Stimulated activated CD4-positive, alpha-beta T cell treated with anti-CD3 and anti-CD28 coated beads, Interleukin-4, amount 100 ng/mL, for 1 hour (primary cell): ENCODE measurements at places on chromosomes 13 and 19.

DNA sequence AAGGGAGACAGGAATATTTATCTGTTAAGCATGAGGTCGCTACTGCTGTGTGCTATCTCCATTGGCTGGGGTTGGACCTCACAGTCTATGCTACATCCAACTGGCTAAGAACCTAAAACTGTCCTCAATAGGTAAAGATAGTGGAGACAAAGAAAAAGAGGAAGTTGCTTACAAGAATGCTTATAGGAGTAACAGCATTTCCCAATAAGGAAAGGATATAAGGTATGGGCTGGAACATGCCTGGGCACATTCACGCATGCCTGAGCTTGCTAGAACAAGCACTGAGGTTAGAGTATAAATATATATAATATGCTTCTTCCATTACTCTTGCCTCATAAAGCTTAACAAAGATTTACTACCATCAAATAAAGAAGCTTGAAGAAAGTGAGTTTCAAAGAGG is 47.9 kb upstream of the CEACAM21 start:
- no peak for DNase-seq

DNA sequence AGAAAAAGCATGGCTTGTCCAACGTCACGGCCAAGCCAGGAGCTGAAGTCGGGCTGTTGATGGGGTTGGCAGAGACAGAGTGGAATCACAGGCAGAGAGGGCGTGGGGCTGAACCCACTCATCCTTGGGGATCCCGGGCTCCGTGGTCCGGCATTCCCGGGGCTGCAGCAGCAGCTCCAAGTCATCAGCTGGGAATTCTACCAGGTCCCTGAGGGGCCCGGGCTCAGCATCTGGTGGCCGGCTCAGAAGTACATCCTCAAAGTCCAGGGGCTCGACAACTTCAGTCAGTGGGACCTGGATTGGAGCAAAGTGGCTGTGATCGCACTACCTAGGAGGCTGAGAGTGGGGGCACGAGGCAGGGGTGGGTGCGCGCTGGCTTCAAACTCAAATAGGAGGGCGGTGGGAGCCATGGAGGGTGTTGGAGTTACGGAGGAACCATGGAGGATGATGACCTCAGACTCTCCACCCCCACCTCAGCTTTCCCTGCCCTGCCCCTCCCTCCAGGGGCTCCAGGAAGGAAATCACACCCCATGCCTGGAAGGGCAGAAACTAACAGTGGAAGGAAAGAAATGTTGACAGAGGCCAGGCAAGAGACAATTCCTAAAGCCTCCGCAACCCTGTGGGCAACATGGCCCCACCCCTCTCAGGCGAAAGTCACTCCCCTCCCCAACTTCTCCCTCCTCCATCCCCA is 9.5 kb downstream of the DOCK6 start:
- DNase-seq = no peak

GRCh38 chr13:73757481-73758233 is 376.5 kb downstream of the KLF12 start:
- no peak for DNase-seq

DNA sequence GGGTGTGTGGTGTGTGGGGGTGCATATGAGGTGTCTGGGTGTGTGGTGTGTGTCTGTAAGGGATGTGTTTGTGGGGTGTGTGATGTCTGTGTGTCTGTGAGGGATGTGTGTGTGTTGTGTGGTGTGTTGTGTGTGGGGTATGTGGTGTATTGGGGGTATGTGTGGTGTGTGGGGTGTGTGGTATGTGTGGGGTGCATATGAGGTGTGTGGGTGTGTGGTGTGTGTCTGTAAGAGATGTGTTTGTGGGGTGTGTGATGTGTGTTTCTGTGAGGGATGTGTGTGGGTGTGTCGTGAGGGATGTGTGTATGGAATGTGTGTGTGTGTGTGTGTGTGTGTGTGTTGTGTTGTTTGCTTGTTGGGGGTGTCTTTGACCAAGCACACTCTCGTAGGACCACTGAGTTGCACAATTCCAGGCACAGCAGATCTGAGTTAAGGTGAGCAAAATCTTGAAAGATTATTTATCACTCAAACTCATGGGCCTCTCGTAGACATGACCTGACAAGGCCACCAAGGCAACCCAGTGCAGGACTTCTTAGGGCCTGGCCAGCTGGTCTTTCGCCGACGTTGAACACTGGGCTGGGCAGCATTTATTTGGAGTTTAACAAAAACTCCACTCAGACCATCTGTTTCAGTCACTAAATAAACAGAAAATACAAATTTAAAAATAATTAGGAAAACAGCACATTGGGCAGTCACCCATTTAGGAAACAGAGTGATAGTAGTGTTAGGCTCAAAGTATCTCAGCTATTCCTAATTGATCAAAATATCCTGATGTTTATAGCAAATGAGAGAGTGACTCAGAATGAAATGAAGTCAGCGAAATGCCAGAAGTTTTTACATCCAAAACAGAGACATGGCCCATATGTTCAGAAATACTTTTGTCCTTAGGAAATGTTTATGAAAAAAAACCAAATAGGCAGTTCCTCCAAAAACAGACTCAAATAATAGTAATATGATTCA is 301.1 kb downstream of the FGF9 start:
- no peak for DNase-seq

DNA sequence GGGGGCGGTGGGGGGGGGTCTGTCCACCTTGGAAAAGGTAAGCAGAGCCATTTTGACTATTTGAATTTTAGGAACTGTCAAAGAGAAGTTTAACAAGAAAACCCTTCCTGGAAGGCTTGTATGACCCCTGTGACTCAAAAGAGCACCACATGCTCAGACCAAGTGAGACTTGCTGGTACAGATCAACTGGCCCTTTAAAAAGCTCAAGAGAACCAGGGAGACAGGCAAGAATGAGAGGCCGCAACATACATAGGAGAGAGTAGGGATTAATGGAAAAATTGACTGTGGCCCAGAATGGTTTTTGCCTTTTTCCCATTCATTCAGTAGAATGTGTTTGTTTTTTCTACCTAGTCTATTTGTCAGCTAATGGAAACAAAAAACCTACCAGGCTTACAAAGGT is 26.2 kb upstream of the ATP8A2 start:
- DNase-seq = no peak

DNA sequence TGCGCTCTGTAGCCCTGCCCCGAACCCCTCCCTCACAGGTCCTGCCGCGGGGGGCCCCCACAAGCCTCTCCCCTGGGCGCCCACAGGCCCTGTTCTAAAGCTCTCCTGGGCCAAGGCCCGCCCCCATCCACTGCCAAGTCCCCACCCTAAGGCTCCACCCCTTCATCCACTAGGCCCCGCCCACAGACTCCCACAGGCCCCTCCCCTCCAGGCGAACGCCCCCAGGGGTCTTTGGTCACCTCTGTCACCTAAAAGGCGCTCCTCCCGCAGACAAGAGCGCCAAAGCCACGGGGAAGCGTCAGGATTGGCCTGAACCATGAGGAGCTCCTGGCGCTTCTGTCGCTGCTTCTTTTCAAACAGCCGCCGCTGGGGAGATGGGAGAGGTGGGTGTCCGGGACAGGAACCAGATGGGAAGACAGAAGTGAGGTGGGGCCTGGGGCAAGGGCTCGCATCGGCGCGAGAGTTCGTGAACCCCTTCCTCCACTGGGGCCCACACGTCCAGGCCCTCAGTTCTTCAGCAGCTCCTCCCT is 2.3 kb downstream of the TULP2 start:
- peak; percentile 54 for DNase-seq

DNA sequence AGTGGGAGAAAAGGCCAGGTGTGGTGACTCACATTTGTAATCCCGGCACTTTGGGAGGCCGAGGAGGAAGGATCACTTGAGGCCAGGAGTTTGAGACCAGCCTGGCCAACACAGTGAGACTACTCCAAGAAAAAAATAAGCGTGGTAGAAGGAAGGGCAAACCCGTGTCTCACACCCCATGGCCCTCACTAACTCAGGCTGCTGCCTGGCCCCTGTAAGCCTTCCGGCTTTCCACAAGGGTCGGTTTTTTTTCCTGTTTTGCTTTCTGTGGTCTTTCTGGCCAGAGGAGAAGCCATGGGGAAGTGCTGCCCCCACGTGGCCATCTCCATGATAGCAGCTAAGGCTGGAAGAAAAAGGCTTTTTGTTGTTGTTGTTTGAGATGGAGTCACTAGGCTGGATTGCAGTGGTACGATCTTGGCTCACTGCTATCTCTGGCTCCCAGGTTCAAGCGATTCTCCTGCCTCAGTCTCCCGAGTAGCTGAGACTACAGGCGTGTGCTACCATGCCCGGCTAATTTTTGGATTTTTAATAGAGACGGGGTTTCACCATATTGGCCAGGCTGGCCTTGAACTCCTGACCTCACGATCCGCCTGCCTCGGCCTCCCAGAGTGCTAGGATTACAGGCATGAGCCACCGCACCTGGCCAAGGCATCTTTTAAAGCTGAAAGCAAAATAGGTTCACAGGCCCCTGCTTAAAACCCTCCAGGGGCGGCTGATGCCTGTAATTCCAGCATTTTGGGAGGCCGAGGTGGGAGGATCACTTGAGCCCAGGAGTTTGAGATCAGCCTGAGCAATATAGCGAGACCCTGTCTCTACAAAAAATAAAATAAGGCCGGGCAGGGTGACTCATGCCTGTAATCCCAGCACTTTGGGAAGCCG is 7.5 kb upstream of the ARHGEF18 start:
- peak; percentile 87 for DNase-seq

DNA sequence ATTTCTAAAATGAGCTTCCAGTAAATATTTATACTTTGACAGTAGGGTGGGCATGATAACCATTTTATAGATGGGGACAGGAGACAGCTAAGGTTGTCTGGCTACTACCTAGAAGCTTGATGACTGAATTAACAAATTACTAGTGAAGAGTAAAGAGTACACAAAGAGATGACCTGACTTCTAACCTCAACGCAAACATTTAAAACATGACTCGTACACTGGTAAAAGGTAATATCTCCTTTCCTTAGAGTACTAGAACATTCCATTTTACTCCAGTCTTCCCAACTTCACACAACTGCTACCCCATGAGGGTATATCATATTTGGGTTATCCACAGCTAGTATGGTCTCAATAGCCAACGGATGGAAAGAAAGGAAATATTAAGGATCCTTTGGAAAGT is 258.9 kb downstream of the FOXO1 start:
- no peak for DNase-seq

DNA sequence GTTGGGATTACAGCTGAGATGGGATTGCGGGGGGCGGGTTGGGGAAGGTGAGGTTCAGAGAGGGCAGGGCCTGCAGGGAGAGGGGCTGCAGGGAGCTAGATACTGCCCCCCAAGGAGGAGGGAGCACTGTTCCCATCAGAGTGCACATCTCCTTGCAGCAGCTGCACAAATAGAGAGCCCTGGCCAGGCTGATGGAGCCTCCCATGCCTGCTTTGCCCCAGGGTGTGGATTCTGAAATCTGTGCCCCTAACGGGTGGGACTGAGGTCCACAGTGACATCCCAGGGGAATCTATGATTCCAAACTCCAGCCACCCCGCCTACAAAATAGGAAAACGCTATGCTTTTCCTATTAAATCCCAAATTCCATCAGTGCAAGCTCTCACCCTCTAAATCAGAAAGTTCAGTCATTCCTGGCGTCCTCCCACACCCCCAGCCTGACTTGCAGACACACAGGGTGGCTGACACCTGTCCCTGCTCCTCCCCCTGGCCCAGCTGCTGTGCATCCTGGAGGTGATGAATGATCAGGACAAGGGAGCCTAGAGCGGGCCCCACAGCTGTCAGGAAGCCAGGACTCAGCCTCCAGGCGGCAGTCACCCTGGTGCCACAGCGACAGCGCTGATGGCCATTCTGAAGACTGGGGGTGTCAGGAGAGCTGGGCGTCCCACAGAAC is 6.3 kb upstream of the CEACAM21 start:
- no peak for DNase-seq

GRCh38 chr13:49532593-49532992 is 36.8 kb downstream of the PHF11 start:
- no peak for DNase-seq

DNA sequence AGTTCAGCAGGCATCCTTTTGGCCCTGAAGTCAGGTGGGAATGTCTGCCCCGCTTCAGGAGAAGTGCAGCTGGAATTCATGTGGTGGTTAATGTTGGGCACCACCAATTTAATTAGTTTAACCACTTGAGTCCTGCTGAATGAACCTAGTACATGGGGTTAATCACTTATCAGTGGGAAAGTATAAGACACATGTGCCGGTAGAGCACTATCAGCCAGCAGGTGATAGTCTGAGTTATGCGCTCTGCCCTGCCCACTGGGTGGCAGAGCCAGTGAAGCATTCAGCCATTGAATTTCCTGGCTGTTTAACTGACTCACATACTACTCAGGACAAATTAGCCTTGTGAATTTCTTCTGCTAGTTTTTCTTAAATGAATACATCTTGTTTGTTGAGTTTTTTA is 789.7 kb upstream of the PRR20A start:
- DNase-seq = no peak

DNA sequence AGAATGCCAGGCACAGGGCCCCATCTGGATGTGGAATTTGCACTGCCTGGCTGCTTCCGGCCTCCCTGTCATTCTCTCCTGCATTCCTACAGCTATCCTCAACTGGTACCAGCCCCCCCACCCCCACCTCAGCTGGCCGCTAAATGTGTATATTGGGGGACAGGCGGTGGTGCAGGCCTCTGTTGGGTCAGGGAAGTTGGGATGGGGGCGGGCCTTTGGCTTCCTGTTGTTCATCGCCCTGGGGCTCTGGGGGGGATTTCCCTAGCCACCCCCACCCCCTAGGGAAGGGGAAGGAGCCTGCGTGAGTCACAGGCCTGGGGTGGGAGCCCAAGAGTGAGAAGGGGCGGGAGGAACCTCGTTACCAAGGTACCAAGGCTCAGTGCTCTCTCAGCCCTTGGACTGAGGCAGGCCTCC is 10.6 kb downstream of the POU2F2 start:
- DNase-seq = peak; percentile 85

DNA sequence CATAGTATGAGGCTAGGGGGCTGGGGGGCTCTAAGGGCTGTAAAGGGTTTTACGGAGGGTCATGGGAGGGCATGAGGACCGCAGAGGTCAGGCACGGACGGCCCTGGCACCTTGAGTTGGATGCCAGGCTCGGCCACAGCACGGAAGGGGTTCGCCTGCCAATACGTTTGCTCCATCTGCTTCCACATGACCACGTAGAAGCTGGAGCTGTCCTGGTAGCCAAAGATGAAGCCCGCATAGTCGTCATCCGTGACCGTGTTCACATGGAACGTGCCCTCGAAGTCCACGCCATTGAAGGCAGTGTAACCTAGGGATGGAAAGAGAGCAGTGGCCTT is 6.4 kb downstream of the COMP start:
- no peak for DNase-seq

- DNase-seq = no peak
Measured at GRCh38 chr19:30112171-30112570, 170.1 kb downstream of the URI1 start.

- no peak for DNase-seq
Measured at GRCh38 chr13:46062185-46062584, 9.6 kb upstream of the ZC3H13 start.

- no peak for DNase-seq
Measured at GRCh38 chr13:93977986-93978385, 501.5 kb downstream of the DCT start.

DNA sequence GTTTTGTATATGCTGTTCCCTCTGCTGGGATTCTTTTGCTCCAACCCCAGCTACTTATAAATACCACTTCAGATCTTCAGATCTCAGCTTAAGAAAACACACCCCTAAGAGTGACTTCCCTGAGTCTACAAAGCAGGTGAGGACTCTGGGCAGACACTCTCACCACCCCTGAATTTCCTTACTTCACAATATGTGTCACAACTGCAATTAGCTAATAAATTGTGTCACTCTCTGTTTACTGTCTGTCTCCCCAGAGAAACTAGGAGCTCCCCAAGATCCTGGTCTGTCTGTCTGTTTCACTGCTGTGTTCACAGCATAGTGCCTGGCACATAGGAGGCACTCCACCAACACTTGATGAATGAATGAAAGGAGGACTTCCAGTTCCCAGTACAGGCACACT is 14.4 kb downstream of the CEBPA start:
- DNase-seq = no peak

- DNase-seq = no peak
Measured at GRCh38 chr13:71596116-71596515, 270.9 kb downstream of the DACH1 start.

- DNase-seq = no peak
Measured at GRCh38 chr19:51242881-51243630, 7.8 kb upstream of the SIGLECL1 start.
